Stimulated activated CD4-positive, alpha-beta T cell treated with anti-CD3 and anti-CD28 coated beads, TNF-alpha, amount 100 ng/mL, for 48 hours (primary cell): ENCODE measurements at places on chromosomes 12 and 14.
A peak's percentile ranks its signal among the peaks of the same experiment; 100 is the strongest.

DNA sequence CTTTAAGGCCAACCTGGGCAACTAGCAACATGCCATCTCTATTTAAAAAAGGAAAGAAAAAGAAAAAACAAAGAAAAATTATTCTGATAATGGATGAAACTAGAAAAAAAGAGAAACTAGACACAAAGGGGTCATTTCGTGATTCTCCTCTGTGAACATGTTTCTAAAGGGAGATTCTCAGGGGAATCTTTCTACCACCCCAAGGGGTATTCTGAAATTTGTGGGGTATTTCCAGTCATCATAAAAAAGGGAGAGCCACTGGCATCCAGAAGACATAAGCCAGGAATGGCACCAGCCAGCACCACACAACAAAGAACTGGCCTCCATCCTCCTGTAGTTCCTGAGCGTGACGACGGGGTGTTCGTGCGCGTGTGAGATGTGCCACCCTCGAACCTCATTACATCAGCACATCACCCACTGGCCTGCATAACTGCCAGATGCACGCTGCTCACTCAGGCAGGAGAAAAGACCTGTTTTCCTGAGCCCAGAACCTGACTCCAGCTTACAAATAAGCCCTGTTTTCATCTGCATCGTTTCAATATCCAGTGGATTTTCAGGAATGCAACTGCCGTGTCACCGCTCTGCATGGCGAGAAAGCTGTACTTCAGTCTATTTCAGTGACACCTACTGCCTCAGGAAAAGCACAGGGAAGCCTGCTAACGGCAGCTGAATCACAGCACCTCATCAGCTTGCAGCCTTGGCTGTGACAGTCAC lies 23.9 kb downstream of the STX2 start:
- no peak for DNase-seq

DNA sequence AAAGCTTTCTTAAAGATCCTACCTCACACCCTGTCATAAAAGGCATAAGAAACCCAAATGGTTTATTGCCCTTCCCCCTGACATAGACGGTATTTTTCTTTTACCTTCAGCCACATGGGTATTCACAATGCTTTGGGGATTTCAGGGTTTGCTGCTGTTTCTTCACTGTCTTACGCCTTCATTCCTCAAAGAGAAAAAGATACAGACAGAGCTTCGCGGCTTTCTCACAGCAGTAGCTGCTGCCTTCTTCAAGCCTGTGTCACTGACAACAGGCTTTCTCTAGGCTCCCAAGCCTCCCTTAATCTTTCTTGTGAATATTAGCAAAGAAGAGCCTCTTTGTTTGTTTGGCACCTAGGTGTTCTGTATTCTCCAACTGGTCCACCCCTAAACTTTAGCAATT lies 197.4 kb upstream of the ARID2 start:
- DNase-seq, result no peak

- no peak for DNase-seq
Observed at GRCh38 chr12:122860854-122861586, 25.8 kb downstream of the HIP1R start.

DNA sequence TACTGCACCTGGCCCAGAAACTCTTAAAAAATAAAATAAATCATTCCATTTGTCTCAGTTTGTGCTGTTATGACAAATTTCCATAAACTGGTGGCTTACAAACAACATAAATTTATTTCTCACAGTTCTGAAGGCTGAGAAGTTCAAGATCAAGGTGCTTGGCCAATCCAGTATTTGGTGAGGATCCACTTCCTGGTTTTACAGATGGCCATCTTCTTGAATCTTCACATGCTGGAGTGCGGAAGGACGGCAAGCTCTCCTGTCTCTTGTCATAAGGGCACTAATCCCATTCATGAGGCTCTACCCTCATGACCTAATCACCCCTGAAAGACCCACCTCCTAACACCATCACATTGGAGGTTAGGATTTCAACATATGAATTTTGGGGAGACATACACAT lies 29.9 kb upstream of the MYBPC1 start:
- no peak for DNase-seq

DNA sequence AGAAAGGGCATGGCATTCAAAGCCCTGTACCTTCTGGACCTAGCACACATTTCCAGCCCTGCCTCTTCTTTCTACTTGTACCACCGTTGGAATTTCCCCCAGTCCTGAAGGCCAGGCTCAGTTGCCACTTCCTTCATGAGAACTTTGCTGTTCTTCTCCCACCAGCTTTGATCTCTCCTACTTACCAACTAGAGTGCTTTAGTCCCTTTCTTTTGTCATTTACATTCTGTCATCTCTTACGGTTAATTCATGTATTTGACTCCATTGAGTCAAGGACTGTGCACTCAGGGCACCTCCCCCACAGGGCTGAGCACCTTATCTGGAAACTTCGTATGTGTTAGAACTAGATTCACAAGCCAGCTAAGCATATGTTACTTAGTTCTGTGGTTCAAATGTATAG lies 26.3 kb downstream of the BICDL1 start:
- peak; percentile 66 for DNase-seq

- DNase-seq, result no peak
Observed at GRCh38 chr14:62718629-62719028, 326.6 kb downstream of the KCNH5 start.

DNA sequence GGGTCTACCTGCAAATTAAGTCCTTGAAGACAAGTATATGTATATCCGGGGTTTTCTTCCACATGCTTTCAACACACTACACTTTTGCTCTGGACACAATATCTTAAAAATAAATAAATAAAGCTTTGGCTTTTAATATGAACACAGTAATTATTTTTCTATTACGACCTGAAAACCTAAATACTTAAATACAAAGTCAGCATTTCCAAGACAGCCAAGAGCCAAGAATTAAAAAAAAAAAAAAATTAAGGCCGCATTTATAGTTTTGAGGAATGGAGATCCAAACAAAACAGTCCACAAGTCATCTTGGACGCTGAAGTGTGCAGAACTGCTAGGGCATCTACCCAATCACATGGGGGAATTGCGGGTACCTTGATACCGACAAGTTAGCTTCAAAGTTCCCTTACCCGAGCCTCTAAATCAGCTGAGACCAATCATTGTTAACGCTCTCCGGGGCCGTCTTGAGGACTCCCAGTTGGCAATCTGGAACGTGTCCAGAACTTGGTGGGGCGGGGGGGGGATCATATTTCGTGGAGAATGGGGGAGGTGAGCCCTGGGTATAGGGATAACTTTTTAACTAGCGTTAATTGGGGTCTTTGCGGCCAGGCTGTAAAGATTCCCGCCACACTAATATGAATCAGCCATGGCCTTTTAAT lies 731 bp upstream of the PCNX4 start:
- no peak for DNase-seq

DNA sequence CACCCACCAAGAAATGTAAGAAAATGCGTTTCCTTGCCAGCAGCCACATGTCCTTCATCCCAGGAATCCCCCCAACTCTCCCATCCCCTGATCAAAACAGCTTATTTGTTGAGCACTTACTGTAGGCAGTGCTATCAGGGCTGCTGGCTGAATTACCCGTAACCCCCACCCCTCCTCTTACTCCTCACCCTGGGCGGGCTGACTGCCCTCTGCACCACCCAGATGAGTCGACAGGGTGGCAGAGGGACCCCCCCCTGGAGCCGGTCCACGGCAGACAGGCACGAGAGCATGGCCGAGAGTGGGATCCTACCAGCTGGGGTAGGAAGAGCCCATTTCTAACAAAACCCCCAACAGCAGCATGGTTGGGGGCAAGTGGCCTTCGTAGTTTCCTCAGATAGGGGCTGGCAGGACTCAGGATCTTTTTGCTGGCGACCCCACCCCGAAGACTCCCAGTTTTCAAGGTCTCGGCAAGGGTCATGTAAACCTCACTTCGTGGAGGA lies 1.1 kb upstream of the RHOF start:
- no peak for DNase-seq
